GM04503 (cell line): ENCODE measurements at places on chromosomes 3 and 15.

- DNase-seq: no peak
These were observed 87.4 kb upstream of the CACNA2D3 start for GRCh38 chr3:54034971-54035370.

DNA sequence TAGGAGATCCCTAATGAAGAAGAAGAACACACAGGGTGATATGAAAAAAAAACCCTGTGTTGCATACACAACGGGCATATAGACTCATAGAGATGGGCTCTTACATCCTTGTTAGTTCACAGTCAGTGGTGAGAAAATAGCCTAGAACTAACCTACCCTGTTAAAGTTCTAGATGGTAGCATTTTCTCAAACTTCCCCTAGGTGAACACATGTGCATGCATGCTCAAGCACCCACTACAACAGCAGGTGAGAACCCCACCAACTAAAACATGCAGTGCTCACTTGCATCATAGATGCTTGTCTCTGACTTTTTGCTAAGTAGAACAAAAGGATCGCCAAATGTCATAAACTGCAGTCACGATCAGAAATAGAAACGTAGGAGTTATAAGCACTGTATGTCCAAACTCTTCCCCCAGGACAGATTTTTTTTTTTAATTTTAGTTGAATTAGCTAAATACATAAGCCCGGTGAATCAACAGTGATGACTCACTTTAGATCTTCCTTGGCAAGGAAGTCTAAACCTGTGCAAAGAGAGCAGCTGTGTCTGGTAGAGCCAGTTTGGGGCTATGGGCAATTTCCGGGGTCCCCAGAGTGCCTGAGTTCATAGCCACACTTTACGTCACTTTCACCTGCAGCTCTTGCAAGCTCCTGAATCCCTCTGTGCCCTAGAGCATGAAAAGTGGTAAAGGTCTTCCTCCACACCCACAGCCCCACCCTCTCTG lies 96.2 kb upstream of the SEMA6D start:
- DNase-seq: no peak

DNA sequence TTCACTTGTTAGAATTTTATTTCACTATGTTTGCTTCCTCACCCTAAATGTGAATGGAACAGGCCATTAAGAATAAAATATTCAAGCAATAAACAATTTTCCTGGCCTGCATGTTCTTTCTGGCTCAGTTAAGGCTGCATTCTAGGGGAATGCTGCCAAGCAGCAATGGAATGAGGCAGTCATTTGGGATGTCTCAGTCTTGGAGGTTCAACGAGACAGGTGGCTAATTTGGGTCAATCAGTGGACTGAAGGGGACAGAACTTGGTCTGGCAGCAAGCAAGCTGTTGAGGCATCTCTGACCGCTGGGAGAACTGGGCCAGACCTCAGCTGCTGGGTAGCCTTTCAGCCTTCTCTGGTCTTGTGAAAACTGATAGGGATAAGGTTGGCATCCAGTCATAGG lies 241.6 kb downstream of the NLGN1 start:
- DNase-seq: no peak

DNA sequence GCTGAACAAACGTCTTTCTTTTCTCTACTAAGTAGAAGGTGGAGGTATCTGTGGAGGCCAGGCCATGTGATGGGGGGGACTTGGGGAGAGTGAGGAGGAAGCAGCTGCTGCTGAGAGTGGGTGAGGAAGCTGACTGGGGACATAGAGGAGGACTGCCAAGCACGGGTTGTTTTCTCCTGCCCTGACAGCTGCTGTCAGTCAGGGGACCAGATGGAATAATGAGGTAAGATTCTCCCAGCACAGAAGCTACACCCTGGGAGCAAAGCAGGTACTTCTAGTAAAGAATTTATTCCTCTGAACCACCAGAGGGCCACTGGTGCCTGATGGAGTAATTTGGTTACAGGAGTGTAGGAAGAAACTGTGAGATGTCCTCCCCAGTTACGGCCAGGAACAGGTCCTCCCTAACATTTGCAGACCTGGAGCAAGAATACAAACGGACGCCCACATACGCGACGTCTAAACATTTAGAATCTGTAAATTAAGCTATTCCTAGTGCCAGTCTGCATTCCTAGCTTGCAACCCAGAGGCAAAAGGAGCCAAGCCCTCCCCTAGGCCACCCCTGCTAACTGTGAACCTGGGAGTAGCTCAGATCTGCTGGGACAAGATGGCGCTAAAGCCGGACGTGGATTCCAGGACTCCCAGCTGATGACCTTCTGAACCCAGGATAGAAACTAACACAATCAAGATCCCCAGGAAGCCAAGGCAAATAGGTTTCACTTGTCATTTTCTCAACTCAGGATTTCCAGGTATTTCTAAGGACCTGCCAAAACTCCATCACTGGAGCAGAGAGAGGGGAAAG lies 14.8 kb downstream of the CRYGS start:
- DNase-seq: no peak

DNA sequence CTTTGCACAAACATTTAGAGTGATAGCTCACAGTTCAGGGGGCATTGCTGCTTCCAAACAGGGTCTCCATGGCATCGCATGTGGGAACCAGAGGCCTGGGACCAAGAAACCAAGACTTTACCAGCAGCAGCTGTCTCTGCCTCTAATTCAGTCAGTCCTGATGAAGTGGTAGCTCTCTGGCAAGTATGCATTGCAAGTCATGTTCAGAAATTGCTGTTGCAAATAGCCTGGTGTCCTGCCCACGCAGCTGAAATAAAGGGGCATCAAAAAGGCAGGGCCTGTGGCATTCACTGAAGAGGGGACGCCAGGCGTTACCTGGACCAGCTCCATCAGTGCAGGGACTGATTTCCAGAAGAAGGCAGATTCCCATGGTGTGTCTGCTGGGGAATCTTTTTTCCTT lies 121.3 kb downstream of the CD47 start:
- DNase-seq: no peak
